ENCODE measurements at places on chromosomes 1 and 21.

- peak; percentile 86 for DNase-seq
Measured at GRCh38 chr1:84603941-84604830, 29.9 kb upstream of the CTBS start.

DNA sequence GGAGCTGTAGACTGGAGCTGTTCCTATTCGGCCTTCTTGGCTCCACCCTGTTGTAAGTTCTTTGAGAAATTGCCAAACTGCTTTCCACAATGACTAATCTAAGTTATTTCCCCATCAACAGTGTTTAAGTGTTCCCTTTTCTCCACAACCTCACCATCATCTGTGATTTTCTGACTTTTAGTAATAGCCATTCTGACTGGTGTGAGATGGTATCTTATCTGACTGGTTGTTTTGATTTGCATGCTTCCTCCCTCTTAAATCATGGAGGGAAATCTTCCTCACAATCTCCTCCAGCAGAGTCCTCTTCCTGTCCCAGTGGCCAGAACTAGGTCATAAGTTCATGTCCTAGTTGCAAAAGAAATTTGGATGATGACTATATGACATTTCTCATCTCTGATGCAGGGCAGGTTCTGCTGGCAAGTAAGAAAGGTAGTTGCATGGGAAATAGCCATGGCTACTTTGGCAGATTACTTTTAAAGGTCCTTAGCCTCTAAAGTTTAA is 294.0 kb downstream of the LRRC40 start:
- DNase-seq = no peak

DNA sequence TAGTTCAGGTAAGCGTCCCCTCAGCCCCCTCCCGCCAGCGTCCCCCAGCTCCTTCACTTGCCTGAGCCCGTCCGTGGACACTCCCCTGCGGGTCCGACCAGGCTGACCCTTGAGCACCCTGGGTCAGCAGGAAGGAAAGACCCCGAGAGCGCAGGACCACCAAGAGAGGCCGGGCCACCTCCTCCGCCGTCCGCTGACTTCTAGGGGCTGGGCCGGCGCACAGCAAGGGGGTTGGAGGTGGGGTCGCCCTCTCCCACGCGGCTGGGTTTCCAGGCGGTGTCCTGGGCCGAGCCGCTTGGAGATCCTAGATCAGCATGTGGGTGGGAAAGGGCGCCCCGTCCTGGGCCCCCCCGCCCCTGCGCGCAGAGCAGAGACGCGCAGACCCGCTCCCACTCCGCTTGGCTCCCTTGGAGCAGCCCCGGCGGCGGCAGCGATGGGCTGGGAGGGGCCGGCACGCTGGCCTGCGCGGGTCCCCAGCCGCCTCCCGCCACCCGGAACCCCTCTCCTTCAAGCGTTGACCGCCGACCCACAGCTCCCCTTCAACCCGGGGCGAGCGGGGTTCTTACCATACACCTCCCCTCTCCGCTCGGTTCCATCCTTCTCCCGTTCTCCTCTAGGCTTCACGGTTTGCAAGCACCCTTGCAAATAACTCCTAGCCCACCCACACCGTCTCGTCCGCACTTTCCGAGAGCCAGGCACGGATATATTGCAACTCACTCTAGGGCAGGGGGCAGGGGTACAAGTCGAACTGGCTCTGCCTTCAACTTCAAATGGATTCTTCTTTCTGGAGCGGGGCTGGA is 7.5 kb downstream of the KNCN start:
- no peak for DNase-seq

GRCh38 chr1:5717031-5717682 is 275.1 kb downstream of the NPHP4 start:
- no peak for DNase-seq

DNA sequence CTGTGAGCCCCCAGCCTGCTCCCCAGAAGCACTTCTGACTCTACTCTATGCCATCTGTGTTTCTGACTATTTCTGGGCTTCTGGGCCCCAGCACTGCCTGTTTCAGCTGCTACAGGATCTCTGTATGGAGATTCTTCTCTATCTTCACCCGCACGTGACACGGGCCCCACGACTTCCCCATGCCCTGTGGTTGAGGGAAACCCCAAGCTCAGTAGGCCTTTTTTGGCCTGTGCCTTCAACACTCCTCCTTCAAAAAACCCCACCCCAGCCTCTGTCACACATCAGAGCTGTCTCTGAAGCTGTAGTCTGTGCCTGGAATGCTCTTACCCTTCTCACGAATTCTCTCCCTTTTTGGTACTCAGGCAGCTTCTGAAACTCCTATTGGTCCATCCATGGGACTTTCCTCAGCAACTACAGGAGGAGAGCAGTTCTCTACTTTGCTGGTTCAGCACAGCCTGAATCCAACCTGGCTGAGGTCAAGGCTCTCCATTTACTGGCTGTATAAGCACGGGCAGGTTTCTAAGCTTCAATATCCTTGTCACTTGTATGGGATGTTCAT is 2.0 kb upstream of the NID1 start:
- no peak for DNase-seq

DNA sequence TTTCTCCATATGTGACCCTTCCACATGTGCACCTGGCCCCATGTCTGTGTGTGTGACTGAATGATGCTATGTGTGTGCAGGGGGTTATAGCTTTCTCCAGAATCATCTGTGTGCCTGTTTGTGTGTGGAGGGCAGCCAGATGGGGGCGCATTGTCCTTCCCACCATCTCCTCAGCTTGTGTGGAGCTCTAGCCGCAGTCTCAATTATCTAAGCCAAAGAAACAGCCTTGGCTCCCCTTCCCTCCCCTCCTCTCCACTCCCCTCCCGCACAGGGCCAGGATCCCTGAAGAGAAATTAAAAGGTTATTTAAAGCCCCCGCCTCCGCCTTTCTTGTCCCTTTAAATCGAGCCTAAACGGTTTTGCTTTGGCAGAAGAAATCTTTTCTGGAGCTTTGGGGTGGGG is 1.8 kb upstream of the DMBX1 start:
- DNase-seq = no peak

GRCh38 chr1:223771814-223772770 is 59.8 kb downstream of the CAPN2 start:
- DNase-seq = peak; percentile 76

- no peak for DNase-seq
Measured at GRCh38 chr1:96971849-96972602, 250.4 kb downstream of the PTBP2 start.

GRCh38 chr1:185680453-185680852 is 53.7 kb upstream of the HMCN1 start:
- no peak for DNase-seq

GRCh38 chr1:67710417-67710816 is 25.4 kb downstream of the GADD45A start:
- DNase-seq = no peak

GRCh38 chr1:27366113-27366410 is 699 bp downstream of the MAP3K6 start:
- peak; percentile 66 for DNase-seq

GRCh38 chr1:207470927-207471326 is 16.8 kb downstream of the CR2 start:
- no peak for DNase-seq

DNA sequence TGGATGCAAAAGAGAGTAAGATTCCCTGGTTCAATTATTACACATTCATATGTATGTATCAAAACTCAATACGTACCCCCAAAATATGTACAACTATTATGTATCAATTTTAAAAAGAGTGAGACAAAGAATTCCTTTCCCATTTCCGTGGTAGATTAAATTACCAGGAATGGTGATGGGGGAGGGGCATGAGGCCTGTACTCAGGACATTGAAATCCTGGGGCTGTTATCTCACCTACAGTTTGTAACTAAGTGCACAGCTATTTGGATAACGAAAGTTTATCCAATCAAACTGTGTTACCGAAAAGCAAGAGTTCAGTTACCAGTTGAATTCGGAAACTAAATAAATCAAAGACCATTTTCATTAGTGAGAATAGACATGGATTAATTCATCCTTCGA is 8.3 kb upstream of the ESRRG start:
- DNase-seq = no peak

- DNase-seq = no peak
Measured at GRCh38 chr1:97145321-97145956, 423.9 kb downstream of the PTBP2 start.

DNA sequence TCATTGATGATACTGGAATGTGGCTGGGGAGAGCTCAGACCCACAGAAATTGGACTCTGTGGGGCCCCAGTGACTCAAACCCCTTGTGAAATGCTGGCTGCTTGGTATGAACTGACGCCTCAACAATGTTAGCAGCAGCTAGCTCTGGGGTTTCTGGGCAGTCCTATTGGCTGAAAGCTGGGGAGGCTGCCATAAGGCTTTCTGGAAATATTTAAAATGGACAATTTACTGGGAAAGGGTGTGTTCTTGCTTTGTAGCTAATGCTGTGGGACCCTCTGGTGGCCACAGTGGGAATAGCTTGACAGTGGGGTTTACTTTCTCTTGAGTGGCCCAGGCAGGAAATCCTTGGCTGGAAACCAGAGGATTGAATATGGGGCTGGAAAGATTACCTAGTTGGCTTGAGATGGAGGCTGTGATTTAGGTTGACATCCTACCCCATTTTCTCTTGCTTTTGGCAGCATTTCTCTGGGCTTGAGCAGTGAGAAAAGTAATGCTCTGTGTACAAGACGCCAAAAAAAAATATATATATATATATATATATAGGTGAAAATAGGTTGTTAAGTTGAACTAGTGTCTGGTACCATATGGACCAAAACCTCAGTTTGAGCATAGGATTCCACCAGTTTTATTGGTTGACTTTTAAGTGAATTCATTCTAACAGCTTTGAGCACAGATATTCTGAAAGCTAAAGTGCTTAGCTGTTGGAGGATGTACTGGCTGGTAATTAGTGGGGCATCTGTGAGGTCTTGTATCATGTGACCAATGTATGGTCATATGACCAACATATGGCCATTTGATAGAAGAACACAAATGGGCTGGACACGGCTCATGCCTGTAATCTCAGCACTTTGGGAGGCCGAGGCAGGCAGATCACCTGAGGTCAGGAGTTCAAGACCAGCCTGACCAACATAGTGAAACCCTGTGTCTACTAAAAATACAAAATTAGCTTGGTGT is 8.2 kb upstream of the S100A10 start:
- DNase-seq = peak; percentile 80

GRCh38 chr1:76593618-76594017 is 273.7 kb upstream of the ST6GALNAC5 start:
- DNase-seq = no peak

- DNase-seq = no peak
Measured at GRCh38 chr1:6688001-6688400, 13.6 kb downstream of the DNAJC11 start.

- DNase-seq = no peak
Measured at GRCh38 chr1:54096877-54097240, 43.5 kb downstream of the TCEANC2 start.

- no peak for DNase-seq
Measured at GRCh38 chr1:190634134-190634533, 156.5 kb upstream of the BRINP3 start.

DNA sequence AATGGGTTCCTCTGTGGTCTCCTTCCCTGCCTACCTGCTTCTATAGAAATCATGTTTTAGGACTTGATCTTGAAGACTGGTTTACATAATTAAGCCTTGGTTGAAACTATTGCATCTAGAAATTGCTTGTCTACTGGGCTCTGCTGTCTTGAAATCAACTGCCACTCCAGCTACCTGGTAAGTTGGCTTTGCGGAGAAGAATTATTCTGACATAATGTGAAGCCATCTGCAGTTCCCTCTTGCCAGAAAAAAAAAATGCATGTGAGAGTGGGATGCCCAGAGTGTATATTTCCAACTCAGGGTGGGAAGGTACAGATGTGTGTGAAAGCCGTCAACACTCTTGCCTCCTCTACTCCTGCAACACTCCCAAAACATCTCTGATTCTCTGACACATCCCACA is 27.2 kb downstream of the C8B start:
- no peak for DNase-seq

DNA sequence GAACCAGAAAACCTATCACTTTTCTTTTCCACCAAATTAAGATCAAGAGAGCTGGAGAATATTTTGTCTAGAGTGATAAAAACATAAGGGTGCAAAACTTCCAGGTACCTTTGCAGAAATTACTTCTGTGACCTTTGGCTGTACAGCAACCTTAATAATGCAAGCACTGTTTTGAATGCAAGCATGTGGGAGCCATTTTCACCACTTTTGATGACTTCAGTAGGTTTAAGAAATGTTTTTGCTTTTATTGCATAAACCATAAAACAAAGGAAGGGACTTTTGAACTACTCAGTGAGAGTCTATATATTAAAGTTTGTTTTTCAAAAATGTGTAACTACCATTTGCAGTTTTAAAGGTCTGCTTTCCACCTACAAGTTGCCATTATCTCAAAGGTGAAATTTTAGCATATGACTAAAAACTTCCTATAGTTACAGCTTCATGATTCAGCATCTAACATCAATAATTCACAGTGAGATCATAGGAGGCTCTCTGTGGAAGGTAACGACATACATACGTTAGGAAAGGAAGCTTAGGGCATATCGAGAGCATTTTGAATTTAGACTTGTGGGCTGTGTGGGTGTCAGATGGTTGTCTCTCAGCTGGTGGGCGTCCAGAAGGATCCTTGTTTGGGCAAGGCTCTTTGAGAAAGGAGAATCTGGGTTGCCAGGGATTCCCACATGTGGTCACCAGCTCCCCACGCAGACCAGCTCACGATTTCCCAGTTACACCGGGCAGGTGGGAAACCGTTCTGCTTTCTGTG is 1.1 kb upstream of the GADD45A start:
- peak; percentile 20 for DNase-seq

DNA sequence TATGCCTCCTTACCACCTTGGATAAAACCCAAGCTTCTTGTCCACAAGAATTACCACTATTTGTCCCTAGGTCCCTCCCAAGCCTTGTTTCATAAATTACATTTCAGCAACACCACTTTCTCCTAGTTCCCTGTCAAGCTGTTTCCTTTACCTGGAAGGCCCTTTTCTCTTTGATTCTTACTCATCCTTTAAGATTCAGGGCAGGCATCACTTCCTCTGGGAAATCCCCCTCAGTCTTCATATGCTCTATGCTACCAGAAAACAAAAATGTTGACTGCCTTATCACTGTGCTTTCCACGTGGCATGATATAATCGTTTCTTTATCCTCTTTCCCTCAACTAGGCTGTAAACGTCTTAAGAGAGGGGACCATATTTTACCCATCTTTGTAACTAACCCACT is 102.7 kb downstream of the LYST start:
- DNase-seq = no peak

DNA sequence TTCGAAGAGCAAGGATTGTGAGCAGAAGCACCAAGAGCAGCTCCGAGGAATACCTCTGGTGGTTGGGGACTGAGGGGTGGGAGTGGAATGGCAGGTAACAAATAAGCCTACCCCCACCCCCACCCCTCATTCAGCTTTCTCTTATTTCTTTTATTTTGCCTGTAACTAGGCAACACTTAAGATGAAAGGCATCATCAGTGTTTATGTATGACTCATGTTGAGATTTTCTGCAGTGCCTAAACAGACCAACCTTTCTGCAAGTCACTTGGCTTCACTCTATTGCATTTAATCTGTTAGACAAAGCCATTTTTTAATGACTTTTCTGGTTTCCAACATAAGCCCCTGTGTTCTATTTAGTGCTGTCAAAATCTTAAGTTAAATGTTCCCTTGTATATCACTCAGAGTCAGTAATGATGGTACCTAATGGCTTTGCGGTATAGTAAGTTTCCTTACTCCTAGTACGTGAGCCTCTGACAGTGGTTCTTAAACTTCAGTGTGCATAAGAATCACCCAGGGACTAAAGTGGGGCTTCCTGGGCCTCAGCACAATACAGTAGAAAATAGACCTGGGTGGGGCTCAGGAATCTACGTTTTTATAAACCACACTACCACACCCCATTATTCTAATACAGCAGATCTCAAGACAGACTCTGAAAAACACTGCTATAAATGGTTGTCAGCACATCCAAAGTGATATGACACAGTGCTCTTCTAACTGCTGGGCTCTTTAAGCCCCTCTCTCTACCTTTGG is 19.9 kb downstream of the CASQ2 start:
- DNase-seq = peak; percentile 38
